ENCODE measurements at places on chromosomes 1 and 21.

GRCh38 chr21:30479259-30479658, 908 bp downstream of the KRTAP19-1 start:
- DNase-seq = no peak

DNA sequence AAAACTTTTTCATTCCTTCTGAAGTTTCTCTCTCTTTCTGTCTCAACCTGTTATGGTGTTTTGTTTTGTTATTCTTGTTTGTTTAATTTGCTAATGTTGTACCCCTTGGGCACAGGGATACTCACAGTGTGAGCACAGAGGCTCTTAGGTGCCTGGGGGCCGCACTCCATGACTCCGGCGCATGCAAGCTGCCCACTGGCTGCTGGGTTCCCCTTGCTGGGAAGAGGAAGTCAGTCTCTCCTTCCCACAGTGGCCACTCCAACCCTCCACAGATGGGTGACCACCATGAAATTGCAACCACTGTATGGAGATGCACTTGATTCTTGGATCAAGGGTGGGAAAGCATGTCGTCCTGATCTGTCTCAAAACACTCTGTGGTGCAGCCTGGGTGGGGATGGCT, 4.6 kb upstream of the CD1A start:
- DNase-seq = no peak

GRCh38 chr1:108063703-108064102, 98.7 kb upstream of the VAV3 start:
- no peak for DNase-seq

- DNase-seq = no peak
These were observed 211.3 kb downstream of the KCNH1 start for GRCh38 chr1:210922666-210923065.

- no peak for DNase-seq
These were observed 249.1 kb upstream of the NR5A2 start for GRCh38 chr1:199778324-199778955.

- DNase-seq = no peak
These were observed 300.6 kb downstream of the TM2D1 start for GRCh38 chr1:61424382-61424781.
